ENCODE measurements at places on chromosomes 2 and 18. TPM values are rescaled to one million over a fixed set of nuclear protein-coding genes. Genes with fewer than 3 reads are reported as not detected.

Gene CNDP1
- not detected for total RNA-seq

Gene TCF23
- total RNA-seq, result not detected

Gene RPRM
- not detected for total RNA-seq

Gene LINC00305
- not detected for total RNA-seq

Gene NFATC1
- 4.5 TPM for total RNA-seq

Gene UBXN2A
- total RNA-seq, result 11.7 TPM

Gene ARHGAP25
- 1.7 TPM for total RNA-seq

Gene CFAP65
- total RNA-seq, result under 0.01 TPM

Gene NEURL3
- not detected for total RNA-seq

Gene CHRNG
- total RNA-seq, result not detected

Gene ALPG
- not detected for total RNA-seq

Gene ECEL1
- total RNA-seq, result not detected

Gene VWC2L
- not detected for total RNA-seq

Gene ALPI
- total RNA-seq, result not detected

Gene PFN4
- total RNA-seq, result 0.14 TPM

Gene LYG2
- not detected for total RNA-seq

Gene RAB27B
- total RNA-seq, result 0.13 TPM

Gene FSHR
- total RNA-seq, result not detected

Gene APOB
- 0.40 TPM for total RNA-seq

All from pulmonary artery endothelial cell (primary cell).